Gastroesophageal sphincter (tissue), 4 donors: ENCODE measurements at places on chromosomes 4 and X.

DNA sequence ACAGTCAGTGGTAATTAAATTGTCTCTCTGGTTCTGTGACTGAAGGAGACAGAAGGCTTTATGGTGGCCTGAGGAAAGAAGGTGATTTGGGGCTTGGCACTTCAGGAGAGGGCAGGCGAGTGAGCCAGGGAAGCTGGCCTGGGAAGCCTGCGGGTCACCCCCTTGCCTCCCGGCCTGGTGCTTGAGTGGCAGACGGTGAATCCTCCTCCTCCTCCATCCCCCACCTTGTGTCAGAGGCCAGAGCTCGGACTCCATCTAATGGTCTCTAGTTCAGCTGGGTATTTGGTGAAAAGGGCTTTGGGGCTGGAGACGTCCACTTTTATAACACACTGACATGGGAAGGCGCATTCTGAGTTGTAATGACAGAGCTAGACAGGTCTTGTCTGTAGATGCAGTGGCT lies 8.7 kb downstream of the TMEM187 start:
- no peaks in the 10 kb centered on the region for H3K36me3 ChIP-seq
- H3K4me1 ChIP-seq = no peaks in the 10 kb centered on the region
- no peaks in the 10 kb centered on the region for H3K27me3 ChIP-seq
- H3K4me3 ChIP-seq = no peak overlapping the region

- ATAC-seq = no peak
- H3K27me3 ChIP-seq = no peaks in the 10 kb centered on the region
- no peaks in the 10 kb centered on the region for H3K36me3 ChIP-seq
These were observed 36.0 kb upstream of the GABRA2 start for GRCh38 chr4:46425775-46426400.

DNA sequence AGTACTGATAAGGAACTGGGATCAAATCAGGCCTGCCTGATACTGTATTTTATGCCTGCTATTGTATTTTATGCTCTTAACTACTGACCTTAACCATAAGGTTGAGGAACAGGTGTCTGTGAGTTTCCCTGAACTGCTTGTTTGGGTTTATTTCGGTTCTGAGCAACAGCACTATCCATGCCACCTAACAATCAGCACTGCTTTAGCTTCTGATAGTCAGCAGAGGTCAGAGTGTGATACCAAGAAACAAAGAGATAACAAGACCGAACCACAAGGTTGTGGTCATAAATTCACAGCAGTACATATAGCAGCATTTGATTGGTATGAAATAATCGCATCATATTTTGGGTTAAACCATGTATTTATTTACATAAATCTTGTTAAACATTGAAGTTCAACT lies 362.2 kb downstream of the FGF13 start:
- no peak for ATAC-seq
- no peaks in the 10 kb centered on the region for H3K27me3 ChIP-seq
- H3K4me3 ChIP-seq = no peak overlapping the region
- no peaks in the 10 kb centered on the region for H3K4me1 ChIP-seq
- no peak overlapping the region for H3K27ac ChIP-seq

DNA sequence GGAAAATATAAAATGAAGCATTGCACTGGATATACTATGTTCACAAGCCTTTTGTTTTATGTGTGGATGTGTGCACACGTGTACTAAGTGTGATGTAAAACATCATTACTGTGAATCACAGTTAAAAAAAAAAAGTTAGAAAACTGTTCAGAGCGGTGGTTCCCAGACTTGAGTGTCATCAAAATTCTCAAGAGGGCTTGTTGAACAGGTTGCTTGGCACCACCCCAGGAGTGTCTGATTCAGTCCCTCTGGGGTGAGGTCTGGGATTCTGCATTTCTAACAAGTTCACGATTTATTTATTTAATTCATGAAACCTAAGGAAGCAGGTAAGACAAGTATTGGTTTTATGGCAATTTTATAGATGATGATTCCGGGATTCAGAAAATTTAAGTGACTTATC lies 1.8 kb downstream of the CENPU start:
- no peak for ATAC-seq
- no peaks in the 10 kb centered on the region for H3K27me3 ChIP-seq
- no peaks in the 10 kb centered on the region for H3K36me3 ChIP-seq
- H3K4me1 ChIP-seq = peaks cover 5% of the 10 kb centered on the region

GRCh38 chrX:137234651-137235402 lies 201.0 kb upstream of the GPR101 start:
- H3K4me1 ChIP-seq = no peaks in the 10 kb centered on the region
- no peaks in the 10 kb centered on the region for H3K27me3 ChIP-seq
- H3K27ac ChIP-seq = no peak overlapping the region
- no peak for ATAC-seq
- H3K36me3 ChIP-seq = no peaks in the 10 kb centered on the region

DNA sequence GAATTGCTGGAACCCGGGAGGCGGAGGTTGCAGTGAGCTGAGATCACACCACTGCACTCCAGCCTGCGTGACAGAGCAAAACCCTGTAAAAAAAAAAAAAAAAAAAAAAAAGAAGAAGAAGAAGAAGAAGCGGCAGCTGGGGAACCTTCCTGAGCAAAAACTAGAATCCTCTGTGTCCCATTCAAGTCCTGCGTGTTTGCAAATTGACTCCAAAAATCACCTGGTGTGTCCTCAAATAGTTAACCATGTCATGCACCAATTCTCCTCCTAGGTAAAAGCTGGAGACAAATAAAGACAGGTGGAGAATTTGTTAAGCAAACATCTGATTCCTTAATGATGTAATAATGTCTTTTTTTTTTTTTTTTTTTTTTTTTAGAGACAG lies 31.9 kb upstream of the ASMTL start:
- H3K36me3 ChIP-seq = no peaks in the 10 kb centered on the region
- H3K27ac ChIP-seq = no peak overlapping the region
- H3K27me3 ChIP-seq = peaks cover 57% of the 10 kb centered on the region
- peaks cover 11% of the 10 kb centered on the region for H3K4me1 ChIP-seq
- no peak for ATAC-seq
- no peak overlapping the region for H3K4me3 ChIP-seq

- no peaks in the 10 kb centered on the region for H3K36me3 ChIP-seq
- H3K4me1 ChIP-seq = no peaks in the 10 kb centered on the region
- no peaks in the 10 kb centered on the region for H3K27me3 ChIP-seq
- H3K27ac ChIP-seq = no peak overlapping the region
- H3K4me3 ChIP-seq = no peak overlapping the region
These were observed 31.5 kb upstream of the ZNF185 start for GRCh38 chrX:152866386-152866785.

- no peaks in the 10 kb centered on the region for H3K27me3 ChIP-seq
- H3K36me3 ChIP-seq = peaks cover 6% of the 10 kb centered on the region
- no peak overlapping the region for H3K4me3 ChIP-seq
- H3K4me1 ChIP-seq = peaks cover 2% of the 10 kb centered on the region
These were observed 2.9 kb downstream of the HCFC1 start for GRCh38 chrX:153968754-153969124.

DNA sequence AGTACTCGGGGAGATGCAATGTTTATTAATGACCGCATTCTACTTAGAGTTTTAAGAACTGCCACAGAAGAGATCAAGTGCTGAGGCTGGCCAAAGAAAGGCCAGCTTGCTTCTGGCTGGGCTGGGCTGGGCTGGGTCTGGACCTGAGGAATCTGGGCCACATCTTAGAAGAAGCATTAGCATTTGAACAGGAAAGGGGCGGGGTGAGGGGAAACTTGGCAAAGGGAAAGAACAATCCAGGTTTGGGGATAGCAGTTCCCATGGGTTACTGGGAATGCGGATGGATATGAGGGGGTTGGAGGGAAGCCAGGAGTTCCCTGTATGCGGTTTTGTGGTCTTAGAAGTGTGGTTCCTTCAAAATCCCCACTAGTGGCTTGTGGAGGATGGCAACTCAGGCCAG lies 83.3 kb downstream of the CLDN34 start:
- ATAC-seq = no peak
- H3K27ac ChIP-seq = no peak overlapping the region
- H3K36me3 ChIP-seq = no peaks in the 10 kb centered on the region
- H3K4me1 ChIP-seq = peaks cover 72% of the 10 kb centered on the region
- no peaks in the 10 kb centered on the region for H3K27me3 ChIP-seq
